GM12892 (cell line): ENCODE measurements at places on chromosomes 7 and 10.

DNA sequence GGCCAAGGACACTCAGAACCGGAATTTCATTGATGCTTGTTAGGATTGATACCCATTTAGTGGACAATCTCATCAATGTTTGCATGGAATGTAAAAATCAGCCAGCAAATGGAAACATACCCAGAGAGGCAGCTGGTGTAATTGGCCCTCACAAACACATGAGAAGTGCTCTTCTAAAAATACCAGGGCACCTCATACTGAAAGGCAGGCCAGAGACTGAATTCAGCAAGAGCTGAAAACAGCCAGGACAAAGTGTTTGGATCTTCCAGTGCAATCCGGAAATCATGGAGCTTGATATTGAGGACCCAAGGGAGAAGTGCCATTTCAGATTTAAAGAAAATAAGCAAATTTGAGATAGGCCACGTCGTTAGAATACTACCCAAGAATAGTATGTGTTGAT is 498.6 kb downstream of the GALNT17 start:
- no peak for DNase-seq

DNA sequence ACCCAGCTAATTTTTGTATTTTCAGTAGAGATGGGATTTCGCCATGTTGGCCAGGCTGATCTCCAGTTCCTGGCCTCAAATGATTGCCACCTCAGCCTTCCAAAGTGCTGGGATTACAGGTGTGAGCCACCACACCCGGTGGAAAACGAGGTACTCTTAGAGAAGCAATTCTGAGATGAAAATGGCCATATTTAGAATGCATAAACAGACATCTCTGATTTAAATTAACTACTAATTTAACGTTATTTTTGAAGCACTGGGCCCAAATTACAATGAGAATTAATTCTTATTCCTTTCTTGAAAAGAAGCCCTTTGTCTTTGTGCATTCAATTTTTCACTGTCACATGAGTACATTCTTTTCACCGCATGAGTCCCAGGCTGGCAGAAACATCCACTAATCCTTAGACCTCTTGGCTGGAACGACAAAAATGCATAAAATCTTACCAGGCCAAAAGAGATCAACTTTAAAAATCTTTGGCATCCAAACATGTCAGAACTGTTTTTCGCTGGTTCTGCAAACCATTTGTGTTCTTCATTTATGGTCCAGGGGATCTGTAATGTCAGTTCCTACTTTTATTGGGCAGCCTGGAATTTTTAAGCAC is 60.1 kb upstream of the CAPZA2 start:
- no peak for DNase-seq

- DNase-seq, result no peak
Measured at GRCh38 chr10:62573929-62574328, 199.8 kb downstream of the ZNF365 start.

DNA sequence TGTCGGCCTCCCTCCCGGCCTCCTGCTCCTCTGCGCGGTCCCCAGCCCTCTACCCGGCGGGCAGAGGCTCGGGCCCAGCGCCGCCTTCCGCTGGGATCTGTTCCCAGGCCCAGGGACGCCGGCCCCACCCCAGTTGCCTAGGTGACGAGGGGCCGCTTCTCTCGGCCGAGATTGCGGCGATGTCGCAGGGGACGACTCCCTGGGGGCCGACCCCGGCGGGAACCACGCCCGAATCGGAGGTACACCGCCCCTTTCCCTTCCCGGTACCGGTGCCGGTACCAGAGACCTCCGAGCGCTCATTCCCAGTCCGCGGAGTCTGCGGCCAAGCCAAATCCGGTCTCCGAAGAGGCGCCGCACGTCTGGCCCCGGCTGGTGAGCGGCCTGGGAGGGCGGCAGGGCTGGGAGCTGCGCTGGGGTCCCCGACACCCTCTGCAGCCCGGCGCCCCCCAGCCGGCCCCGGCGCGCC is at the start of gene CABCOCO1:
Gene CABCOCO1, plus strand, starts transcription at position 136 of the 466 bp plus-strand sequence. Its CDS starts 44 bp downstream, at position 180.
- DNase-seq, result no peak

DNA sequence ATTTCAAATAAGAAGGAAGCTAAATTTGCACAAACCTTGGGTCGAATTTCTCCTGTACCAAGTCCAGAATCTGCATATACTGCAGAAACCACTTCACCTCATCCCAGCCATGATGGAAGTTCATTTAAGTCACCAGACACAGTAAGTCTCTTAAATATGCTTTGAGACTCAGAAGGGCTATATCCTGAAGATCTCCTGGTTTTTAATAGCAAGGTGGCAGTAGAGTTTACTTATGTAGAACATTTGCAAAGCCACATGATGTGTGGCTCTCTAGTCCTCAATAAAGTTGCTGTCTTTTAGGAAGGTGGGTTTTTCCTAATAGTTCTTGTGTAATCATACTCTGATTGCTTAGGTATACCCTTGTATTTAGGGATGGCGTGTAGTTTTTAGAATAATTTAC is 8.7 kb downstream of the DBF4 start:
- DNase-seq, result no peak

DNA sequence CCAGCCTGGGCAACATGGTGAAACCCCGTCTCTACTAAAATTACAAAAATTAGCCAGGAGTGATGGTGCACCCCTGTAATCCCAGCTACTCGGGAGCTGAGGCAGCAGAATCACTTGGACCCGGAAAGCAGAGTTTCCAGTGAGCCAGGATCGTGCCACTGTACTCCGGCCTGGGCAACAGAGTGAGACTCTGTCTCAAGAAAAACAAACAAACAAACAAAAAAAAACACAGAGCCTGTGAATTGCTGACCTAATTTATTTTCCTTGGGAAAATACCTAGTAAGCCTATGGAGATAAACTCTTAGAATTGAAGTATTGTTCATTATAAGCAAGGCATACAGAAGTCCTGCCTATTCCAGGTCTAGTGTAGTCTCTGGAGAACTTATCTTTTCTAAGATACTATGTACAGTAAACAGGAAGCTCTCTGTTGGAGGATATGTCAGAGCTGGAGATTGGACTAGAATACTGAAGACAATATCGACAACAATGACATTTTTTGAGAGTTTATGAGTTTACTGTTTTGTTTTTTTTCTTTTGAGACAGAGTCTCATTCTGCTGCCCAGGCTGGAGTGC is 14.9 kb downstream of the GTF2I start:
- DNase-seq, result no peak

DNA sequence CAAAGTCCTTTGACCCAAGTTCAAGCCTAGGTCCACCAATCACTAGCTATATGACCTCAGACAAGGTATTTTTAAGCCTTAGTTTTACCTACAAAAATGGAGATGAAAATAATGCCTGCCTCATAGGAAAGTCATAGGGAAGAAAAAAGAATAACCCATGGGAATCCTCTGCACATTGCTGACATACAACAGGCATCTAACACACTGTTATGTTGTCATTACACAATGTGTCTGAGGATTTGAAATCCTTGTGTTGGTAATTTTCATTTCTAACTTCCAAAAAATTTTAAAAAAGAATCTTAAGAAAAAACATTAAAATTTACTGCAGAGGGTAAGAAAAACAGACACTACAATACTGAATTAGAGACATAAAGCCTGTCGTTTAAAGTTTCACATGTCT is 5.7 kb downstream of the ANK3 start:
- DNase-seq, result no peak
